Activated CD4-positive, alpha-beta T cell treated with anti-CD3 and anti-CD28 coated beads, Interleukin-2, Interleukin-4, amounts not matched to agents 100 ng/mL and 50 ng/mL, durations not matched to agents 16 hours and 8 hours (primary cell): ENCODE measurements at places on chromosomes 1 and 21.
A peak's percentile ranks its signal among the peaks of the same experiment; 100 is the strongest.

GRCh38 chr1:6212193-6212959 is 6.5 kb downstream of the RNF207 start:
- DNase-seq = no peak

GRCh38 chr1:160644399-160644798 is 2.4 kb downstream of the SLAMF1 start:
- no peak for DNase-seq

DNA sequence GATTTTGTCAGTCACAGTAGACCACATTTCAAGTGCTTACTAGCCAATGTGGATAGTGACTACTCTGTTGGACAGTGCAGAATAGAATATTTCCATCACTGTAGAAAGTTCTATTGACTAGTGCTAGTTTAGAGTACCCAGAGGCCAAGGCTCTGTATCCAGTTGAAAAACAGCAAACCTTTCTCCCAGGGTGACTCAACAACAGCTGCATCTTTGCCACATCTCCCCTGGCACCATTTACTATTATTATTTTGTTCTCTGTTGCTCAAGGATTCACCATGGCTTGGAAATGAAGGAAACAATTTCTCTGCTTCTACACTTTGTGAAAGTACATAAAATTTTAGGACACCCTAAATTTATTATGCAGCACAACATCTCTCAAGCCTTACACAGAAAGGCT is 85.3 kb upstream of the WDR26 start:
- no peak for DNase-seq

DNA sequence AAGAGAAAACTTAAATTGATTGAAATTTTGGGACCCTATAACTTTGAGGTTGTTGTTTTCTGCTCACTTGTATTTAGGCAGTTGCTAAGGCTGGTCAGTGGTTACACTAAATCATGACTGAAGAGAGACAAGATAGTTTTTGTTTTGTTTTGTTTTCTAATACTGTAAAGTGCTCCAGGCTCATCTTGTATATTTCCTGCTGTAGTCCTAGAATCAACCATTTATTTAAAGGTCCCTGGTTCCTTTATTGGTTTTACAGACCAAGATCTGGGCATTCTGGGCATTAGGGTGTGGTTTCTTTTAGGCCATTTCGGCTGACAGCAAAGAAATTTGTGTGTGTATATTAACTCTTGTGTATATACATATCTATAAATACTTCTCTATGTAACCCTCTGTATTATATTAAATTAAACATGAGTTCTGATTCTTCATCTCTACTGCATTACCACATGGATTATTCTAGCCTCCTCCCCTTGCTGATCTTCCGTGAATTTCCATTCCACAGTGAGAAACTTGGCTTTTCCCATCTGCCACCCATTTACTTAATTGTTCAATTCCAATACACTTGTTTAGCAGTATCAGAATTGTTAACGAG is 15.0 kb downstream of the SNX27 start:
- DNase-seq = no peak

DNA sequence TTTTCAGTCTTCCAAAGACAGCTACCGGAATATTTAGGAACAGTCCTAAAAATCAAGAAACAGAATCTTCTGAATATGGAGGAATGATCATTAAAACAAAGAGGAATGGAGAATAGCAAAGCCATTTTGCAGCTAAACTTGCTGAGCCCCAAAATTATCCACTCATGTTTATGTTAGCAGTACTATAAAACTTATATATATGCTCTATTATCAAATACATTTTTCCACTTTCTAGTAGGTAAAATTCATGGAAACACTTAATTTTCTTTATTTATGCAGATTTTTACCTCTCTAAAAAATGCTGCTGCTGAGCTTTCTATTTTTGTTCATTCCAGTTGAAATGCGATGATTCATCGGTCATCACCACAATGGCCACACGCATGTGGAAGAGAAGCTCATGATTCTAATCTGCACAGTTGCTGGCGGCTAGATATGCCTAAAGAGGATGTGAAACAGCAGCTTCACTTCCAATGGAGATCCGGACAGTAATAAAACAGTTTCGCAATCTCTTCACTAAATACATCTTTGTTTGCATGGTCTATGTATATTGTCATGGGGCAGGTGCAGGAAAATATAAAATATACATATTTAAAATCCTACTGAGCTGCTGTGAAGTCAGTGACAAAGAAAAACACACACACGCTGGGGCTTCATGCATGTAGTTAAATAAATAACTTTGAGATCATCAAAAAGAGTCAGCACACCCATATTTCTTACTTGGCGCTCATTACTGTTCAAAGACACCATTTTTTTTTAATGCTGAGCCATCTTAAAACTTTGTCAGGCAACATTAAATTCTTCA is 292.2 kb downstream of the SMYD3 start:
- DNase-seq = peak; percentile 1

- DNase-seq = no peak
Measured at GRCh38 chr1:165152727-165153126, 203.8 kb downstream of the LMX1A start.

GRCh38 chr1:156198831-156199349 is 5.0 kb downstream of the SLC25A44 start:
- DNase-seq = peak; percentile 50

GRCh38 chr1:6358144-6358624 is 35.4 kb downstream of the ACOT7 start:
- DNase-seq = peak; percentile 24

DNA sequence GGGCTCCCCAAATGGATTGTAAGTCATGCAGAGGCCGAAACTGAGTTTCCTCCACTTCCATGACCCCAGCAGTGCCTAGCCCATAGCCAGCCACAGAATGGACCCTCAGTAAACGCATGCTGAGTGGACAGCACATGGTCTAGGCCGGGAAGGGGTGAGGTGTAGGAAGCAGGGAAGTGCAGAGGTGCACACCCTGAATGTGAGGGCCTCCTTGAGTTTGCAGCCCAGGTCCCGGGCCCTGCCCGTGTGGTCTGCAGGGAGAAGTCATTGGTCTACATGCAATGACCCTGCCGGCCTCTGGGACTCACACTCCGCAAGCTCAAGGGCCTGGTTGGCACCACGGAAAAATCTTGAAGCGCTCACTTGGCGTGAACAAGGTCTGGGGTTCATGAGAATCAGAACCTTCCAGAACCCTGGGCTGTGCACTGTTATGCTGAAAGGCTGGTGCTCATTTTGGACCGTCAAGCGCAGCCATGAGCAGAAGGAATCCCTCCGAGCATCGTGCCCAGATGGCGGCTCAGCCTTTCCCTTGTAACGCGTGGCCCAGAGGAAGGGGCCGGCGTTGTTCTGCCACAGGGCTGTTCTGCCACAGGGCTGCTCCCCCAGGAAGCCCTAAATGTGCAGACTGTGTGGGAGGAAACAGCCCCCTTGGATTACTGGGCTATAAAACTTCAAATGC is 66.4 kb downstream of the PSMG1 start:
- DNase-seq = no peak

DNA sequence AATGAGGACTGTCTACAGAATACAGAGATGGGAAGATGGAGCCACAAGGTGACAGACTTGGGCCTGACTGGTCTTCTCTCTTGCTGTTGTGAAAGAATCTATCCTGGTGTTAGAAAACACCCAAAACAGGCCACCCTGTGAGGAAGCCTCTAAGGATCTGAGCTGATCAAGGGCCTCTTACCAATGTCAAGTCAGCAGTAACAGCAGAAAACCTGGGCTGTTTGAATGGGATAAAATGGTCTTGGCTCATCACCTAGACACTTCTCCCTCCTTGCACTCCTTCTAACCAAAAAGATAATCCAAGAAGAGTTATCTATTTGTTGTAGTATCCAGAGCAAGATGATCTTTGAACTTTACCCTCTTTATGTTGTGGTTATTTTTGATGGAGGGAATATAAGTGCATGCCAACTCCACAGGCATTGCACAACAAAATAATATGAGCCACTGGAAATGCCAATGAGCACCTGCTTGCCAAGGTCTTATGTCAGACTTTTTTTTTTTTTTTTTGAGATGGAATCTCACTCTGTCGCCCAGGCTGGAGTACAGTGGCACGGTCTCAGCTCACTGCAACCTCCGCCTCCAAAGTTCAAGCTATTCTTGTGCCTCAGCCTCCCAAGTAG is 32.8 kb upstream of the ZNF281 start:
- no peak for DNase-seq

DNA sequence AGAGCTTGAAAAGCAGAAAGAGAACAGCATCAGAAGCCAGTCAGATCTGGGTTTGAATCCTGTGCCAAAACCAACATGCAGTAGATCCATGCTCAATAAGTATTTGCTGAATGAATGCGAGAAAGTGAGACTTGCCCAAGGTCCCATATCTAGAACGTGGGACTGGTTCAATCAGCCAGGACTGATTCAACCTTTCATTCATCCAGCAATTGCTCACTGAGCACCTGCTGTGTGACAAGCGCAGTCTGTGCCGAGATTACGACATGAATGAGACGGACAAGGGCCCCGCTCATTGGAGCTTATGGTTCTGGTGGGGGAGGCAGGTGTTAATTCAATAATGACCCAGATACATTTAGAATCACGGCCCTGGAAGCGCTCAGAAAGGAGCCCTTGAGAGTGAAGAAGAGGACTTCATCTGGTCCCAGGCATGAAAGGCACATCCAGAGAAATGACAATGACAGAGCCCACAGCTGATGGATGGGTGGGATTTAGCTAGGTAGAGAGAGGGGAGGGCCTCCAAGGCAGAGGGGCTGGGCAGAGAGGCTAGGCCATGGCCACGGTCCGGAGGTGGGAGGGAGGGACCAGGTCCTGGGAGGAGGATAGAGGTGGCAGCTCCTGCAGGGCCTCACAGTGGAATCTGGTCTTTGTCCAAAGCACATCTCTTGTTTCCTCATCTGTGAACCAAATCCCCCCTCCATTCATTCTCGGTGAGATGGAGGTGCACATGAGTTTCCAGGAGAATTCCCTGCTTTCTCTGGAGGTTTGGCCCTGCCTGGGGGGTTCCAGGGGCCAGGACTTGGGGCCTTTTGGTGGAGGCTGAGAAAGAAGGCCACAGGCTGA is 4.2 kb upstream of the FAM131C start:
- no peak for DNase-seq

- no peak for DNase-seq
Measured at GRCh38 chr1:160346958-160347357, 3.8 kb downstream of the NCSTN start.

DNA sequence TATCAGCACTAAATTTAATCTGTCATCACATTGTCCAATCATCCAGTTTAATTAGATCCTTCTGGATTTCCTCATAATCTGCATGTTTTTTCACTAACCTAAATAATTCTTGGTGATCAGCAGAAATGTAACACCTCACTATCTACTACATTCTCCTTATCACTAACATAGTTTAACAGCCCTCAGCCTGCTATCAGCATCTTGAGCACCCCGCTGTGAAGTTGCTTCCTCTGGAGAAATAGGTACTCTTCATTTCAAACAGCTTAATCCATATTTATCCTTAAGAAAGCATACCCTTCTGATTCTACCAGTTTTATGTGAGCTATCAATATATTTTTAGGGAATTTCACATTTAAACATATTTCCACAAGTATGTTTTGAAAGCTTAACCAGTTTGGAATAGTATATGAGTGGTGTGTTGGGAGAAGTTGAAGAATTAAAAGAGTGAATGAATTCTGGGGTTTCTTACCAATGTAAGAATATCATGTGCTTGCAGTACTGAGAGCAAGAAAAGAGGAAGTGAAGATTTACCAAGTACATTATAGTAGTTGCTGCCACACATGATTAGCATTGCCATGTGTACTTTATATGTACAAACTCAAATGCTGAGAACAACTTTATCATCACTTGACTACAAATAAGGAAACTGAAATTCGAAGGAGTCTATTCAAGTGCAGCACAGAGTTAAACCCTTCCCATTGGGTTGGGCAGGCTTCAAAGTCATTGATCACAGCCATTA is 771.1 kb upstream of the ADGRL4 start:
- DNase-seq = no peak

GRCh38 chr1:78091215-78091813 is 45.5 kb downstream of the GIPC2 start:
- DNase-seq = no peak

- no peak for DNase-seq
Measured at GRCh38 chr1:110800079-110800478, 72.9 kb upstream of the CD53 start.
